T-helper 22 cell (primary cell): ENCODE measurements at places on chromosomes 4 and X.

- DNase-seq, result no peak
Observed at GRCh38 chrX:97070346-97070745, 186.6 kb downstream of the RPA4 start.

- DNase-seq, result no peak
Observed at GRCh38 chr4:54539500-54540029, 118.2 kb upstream of the KIT start.

DNA sequence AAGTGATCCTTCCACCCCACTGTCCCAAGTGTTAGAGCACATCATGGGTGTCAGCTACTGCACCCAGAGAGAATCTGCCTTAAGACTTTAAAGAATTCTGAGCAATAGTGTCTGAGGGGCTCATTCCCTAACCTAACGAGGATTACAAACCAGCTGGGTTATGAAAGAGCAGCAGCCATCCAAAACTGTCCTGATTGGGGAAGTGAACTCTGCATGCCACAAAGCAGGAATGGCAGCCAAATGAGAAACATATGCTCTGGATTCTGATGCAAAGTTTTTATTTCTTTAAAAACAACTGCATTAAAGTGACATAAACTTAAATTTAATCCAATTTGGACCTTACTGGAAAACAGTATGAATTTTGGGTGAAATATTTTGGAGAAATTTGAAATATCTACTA, 103.2 kb downstream of the ANXA3 start:
- no peak for DNase-seq

GRCh38 chr4:120773641-120774040, 148.9 kb downstream of the PRDM5 start:
- DNase-seq, result no peak

GRCh38 chr4:185738038-185738552, 73.9 kb downstream of the SORBS2 start:
- no peak for DNase-seq

- DNase-seq, result no peak
Observed at GRCh38 chr4:111454961-111455360, 690.3 kb upstream of the FAM241A start.

- DNase-seq, result peak; percentile 78
Observed at GRCh38 chrX:109536439-109537323, at the start of gene NXT2. TSS of gene NXT2 (plus strand) at chrX:109536844. CDS start at chrX:109537007, 163 bp downstream.

- DNase-seq, result no peak
Observed at GRCh38 chr4:134174271-134174670, 27.3 kb downstream of the PABPC4L start.

DNA sequence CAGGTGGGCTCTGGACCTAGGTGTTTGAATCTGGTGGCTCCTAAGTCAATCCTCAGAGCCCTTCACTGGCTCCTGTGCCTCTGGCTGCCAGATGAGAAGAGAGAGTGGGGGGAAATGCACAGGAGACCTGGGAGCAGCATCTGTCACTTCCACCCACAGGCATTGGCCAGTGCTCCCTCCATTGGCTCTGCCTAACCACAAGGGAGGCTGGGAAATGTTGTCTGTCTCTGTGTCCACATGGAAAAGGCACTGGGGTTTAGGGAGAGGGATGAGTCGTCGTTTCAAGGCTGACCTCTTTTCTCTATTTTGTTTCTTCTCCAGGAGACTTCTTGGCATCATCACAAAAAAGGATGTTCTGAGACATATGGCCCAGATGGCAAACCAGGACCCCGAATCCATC, 76.4 kb downstream of the CLCN4 start:
- no peak for DNase-seq

- DNase-seq, result no peak
Observed at GRCh38 chr4:8181844-8182243, 17.2 kb upstream of the SH3TC1 start.

- DNase-seq, result no peak
Observed at GRCh38 chrX:57647020-57647419, 33.0 kb downstream of the NLRP2B start.

GRCh38 chrX:149185087-149185486, 320.0 kb downstream of the IDS start:
- DNase-seq, result no peak

DNA sequence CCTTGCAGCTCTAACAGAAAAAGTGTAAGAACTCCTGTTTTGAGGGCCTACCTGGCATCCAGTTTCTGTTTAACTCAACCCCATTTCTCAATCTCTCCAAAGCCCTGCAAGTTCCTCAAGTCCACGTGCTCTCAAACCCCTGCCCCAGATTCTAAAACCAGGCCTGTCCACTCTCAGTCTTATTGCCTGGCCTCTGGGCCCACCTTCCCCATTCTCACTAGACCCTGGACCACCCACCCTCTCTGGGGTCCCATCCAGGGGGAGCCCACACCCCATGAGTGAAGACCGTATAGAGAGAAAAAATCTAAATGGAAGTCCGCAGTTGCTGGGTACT, 58.3 kb downstream of the TLR10 start:
- no peak for DNase-seq

DNA sequence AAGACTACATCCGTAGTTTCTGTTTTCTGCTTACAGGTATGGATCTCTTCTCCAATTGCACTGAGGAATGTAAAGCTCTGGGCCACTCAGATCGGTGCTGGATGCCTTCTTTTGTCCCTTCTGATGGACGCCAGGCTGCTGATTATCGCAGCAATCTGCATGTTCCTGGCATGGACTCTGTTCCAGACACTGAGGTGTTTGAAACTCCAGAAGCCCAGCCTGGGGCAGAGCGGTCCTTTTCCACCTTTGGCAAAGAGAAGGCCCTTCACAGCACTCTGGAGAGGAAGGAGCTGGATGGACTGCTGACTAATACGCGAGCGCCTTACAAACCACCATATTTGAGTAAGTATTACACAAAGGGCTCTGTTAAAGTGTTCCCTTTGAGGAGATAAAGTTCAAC, 13.8 kb downstream of the PCDH10 start:
- DNase-seq, result no peak
